Ascending aorta (tissue), 2 donors: ENCODE measurements at places on chromosomes 3 and 15.

DNA sequence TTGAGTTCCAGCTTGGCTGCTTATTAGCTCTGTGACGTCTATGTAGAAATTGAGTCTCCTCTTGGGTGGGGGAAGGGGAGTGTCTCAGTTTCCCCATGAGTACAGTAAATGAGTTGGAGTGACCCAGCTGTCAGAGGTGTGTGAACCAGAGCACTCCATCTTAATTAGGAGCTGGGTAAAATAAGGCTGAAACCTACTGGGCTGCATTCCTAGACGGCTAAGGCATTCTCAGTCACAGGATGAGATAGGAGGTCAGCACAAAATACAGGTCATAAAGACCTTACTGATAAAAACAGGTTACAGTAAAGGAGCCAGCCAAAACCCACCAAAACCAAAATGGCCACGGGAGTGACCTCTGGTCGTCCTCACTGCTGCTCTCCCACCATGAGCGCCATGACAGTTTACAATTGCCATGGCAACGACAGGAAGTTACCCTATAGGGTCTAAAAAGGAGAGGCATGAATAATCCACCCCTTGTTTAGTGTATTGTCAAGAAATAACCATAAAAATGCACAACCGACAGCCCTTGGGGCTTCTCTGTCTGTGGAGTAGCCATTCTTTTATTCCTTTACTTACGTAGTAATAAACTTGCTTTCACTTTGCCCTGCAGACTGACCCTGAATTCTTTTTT lies 222.4 kb downstream of the CACNA2D3 start:
- no peak overlapping the region for H3K4me3 ChIP-seq
- H3K4me1 ChIP-seq: no peaks in the 10 kb centered on the region
- H3K27me3 ChIP-seq: no peaks in the 10 kb centered on the region
- no peaks in the 10 kb centered on the region for H3K36me3 ChIP-seq
- no peak overlapping the region for H3K27ac ChIP-seq
- DNase-seq: no peak

- peak overlapping the region; percentile 12 for H3K27ac ChIP-seq
- H3K4me1 ChIP-seq: peaks cover 30% of the 10 kb centered on the region
- H3K36me3 ChIP-seq: no peaks in the 10 kb centered on the region
These were observed 31.3 kb downstream of the CCDC13 start for GRCh38 chr3:42741796-42742195.

DNA sequence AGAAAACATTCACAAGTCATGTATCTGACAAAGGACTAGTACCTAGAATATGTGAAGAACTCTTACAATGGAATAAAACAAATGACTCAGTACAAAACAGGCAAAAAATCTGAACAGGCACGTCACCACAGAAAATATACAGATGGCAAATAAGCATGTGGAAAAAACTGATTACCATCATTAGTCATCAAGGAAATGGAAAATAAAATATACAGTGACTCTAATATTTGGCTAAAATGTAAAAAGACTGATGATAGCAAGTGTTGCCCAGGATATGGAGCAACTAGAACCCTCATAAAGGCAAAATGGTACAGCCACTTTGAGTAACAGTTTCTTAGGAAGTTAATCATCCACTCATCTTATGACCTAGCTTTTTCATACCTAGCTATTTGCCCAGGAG lies 95.8 kb upstream of the ABHD17C start:
- no peak overlapping the region for H3K4me3 ChIP-seq
- no peak for DNase-seq
- H3K4me1 ChIP-seq: no peaks in the 10 kb centered on the region
- H3K27me3 ChIP-seq: no peaks in the 10 kb centered on the region

- H3K4me1 ChIP-seq: no peaks in the 10 kb centered on the region
- H3K36me3 ChIP-seq: no peaks in the 10 kb centered on the region
- no peak for DNase-seq
- no peaks in the 10 kb centered on the region for H3K27me3 ChIP-seq
These were observed 801.9 kb downstream of the PLOD2 start for GRCh38 chr3:145359040-145359439.

DNA sequence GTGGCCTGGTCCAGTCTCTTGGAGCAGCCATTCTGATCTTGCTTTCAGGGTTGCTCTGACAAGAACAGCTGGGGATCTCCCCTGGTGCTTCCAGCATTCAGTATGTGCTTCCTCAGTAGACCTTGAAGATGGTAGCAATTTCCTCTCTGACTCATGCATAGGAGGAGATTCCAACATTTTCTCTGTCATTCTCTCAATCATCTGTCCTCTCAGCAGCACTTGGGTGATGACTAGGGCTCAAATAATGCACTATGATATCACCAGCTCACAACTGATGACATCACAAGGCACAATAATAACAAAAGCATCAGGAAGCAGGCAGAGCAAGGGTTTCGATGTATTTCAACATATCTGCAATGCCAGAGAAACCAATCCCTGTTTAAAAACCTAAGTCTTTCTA lies 52.7 kb downstream of the NFKBIZ start:
- H3K4me1 ChIP-seq: no peaks in the 10 kb centered on the region
- no peaks in the 10 kb centered on the region for H3K36me3 ChIP-seq
- H3K27me3 ChIP-seq: no peaks in the 10 kb centered on the region
- DNase-seq: no peak
- H3K27ac ChIP-seq: no peak overlapping the region
- H3K4me3 ChIP-seq: no peak overlapping the region

DNA sequence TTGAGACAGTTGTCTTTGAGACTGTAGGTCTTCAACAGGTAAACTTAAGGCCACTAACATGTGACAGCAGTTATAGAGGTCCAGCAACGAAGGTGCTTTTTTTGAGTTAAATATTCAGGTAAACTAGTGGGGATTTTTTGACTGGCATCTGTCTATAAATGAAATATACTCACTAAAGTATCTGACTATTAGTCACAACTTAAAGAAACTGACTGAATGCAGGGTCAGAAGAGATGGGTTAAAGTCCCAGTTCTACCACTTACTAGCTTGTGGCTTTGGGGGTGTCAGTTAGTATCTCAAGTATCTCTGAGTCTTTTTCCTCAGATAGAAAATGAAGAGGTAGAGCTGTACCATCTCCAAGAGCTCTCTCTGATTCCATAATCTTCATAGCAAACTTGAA lies 18.0 kb downstream of the MIX23 start:
- no peak overlapping the region for H3K27ac ChIP-seq
- H3K4me3 ChIP-seq: no peak overlapping the region
- DNase-seq: no peak
- H3K27me3 ChIP-seq: no peaks in the 10 kb centered on the region
